ENCODE measurements at places on chromosomes 3 and 15.
A peak's percentile ranks its signal among the peaks of the same experiment; 100 is the strongest.

GRCh38 chr15:34644851-34645250 lies 61.4 kb upstream of the GOLGA8B start:
- DNase-seq = no peak

- DNase-seq = no peak
Observed at GRCh38 chr3:147218965-147219364, 187.4 kb downstream of the ZIC4 start.

DNA sequence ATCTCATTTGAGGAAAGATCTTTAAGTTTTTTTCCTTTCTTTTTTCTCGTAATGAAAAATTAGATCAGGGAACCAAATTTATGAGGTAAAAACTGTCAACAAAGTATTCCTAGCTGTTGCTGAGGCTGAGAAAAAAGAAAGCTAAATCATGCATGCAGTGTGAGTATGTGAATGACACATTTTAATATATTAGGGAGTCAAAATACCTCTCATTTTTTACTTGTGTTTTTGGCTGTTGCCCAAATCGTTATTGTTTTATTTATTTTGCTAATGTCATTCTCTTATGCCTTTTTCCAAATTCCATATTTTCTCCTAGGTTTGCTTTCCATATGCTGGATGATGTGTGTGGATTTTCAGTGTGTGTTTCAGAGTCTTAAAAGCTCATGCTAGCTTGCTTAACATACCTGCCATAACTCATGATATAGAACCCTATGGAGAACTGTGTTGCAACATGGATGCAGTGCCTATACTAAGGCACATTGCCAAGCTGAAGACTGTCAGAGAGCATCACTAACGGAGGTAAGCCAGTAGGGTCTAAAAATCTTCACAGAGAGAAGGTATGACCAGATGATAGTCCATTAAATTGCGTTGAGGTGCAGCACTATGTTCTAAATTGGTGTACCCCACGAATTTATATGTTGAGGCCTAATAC lies 629.5 kb upstream of the KCNMB2 start:
- no peak for DNase-seq

DNA sequence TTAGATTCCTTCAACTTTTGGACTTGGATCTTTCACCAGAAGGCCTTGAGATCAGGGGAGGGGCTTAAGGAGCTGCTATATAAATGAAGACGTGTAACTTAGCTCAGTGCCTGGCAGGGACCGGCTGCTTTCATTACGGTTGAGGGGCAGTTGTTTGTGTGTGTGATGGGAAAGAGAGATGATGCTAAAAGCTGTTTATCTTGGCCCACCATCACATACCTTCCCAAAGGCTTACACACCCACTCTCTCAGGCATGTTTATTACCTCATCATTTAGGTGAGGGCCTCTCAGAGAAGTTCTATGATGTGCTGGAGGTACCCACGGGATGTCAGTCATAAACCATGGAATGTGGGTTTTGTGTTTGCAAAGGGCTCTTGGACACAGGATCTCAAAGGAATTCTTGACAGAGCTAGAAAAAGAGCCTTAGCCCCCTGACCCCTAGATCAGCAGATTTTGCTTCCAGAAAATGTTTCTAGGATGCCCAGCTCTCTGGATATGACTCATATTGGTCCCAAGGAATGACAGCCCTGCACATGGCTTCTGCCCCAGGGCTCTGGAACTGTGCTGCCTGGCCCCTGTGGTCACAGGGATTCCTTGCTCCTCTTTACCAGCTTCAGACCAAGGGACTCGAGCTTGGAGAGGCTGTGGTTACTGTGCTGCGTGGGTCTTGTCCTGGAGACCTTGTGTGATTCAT lies 15.9 kb upstream of the SMAD3 start:
- no peak for DNase-seq

- DNase-seq = no peak
Observed at GRCh38 chr3:127211118-127212060, 18.5 kb downstream of the PRR23E start.

GRCh38 chr3:4438296-4438695 lies 28.8 kb downstream of the SUMF1 start:
- DNase-seq = no peak

DNA sequence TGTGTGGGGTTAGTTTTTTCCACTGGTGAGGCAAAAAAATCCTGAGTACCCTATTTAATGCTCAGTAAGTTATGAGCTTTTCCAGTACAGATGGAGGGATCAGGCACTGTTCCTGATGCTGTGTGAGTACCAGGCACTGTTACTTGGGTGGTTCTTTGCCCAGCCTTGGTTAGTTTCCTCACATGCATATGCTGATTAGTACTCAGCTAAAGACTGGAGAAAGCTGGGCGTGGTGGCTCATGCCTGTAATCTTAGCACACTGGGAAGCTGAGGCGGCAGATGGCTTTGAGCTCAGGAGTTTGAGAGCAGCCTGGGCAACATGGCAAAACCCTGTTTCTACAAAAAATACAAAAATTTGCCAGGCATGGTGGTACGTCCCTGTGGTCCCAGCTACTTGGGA lies 210.3 kb upstream of the SGO1 start:
- DNase-seq = peak; percentile 71

GRCh38 chr3:149832086-149832485 lies 19.1 kb downstream of the RNF13 start:
- DNase-seq = no peak

DNA sequence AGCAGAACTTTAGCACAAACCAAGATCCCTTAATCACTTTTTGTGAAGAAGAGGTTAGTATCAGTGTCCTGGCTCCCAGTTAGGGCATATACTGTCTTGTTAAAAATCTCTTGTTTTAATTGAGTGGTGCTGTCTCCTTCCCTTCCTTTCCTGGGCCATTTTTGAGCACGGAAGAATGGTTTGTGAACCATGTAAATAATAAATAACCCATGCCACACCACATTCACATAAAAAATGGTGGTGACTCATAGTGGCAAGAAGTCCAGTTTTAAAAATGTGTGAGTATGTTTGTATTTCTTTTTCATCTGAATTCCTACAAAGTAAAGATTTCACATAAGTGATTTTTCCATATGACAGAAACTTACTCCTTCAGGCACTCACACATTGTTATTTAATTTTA lies 59.1 kb upstream of the SPRED1 start:
- no peak for DNase-seq

Data from NCI-H524 (cell line).